ENCODE measurements at places on chromosomes 11 and 22.

- DNase-seq, result no peak
Measured at GRCh38 chr11:2522631-2523255, 77.9 kb downstream of the KCNQ1 start.

DNA sequence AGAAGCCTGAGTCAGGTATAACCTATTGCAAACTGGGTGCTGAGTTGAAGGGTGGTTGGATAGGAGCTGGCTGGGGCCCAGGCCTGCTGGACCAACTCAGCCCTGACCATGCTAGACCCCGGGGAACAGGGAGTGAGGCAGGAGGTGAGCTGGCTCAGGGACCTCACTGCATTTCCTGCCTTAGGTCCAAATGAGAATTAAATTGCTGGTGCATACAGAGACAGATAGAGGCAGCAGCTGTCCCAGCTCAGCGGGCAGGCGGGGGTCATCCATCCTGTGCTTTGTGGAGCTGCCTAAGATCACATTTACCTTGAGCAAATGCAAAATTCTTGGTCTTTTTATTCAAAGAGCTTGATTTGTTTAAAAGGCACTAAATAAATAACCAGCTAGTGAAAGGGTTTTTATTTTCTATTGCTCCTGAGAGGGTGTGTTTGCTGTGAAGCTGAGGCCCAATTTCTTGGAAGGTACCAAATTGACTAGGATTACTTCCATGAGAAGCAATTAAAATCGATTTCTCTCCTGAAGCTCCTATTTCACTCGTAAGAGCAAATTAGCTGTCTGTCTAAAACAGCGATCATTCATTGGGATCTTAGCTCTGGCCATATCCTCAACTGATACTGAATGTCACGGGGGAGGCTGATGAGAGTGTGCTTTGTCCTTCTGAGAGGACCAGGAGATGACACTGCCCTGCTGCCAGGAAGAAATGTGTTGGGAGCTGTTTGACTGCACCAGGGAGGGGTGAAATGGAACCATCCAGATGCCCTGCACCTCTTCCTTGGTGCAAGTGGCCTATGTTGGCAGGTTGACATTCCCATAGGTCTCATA lies 24.9 kb downstream of the USH1C start:
- DNase-seq, result no peak

- DNase-seq, result no peak
Measured at GRCh38 chr11:794766-795633, 3.1 kb downstream of the SLC25A22 start.

DNA sequence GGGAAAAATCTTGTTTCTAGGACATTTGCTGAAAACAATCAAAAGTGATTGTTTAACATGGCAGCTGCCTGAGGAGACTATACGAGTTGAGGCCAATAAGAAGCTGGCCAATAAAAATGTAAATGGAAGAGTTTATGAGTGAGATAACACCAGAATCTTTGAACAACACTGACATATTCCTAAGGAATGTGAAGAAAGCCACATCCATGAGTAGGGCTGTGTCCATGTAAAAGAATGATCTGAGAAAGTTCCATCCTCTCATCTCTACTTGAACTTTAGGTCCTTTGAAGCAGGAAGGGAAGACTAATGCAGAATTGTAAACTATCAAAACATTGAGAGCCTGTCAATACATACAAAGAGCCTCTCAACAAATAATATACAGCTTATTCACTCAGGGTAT lies 6.9 kb upstream of the CHORDC1 start:
- peak; percentile 44 for DNase-seq

DNA sequence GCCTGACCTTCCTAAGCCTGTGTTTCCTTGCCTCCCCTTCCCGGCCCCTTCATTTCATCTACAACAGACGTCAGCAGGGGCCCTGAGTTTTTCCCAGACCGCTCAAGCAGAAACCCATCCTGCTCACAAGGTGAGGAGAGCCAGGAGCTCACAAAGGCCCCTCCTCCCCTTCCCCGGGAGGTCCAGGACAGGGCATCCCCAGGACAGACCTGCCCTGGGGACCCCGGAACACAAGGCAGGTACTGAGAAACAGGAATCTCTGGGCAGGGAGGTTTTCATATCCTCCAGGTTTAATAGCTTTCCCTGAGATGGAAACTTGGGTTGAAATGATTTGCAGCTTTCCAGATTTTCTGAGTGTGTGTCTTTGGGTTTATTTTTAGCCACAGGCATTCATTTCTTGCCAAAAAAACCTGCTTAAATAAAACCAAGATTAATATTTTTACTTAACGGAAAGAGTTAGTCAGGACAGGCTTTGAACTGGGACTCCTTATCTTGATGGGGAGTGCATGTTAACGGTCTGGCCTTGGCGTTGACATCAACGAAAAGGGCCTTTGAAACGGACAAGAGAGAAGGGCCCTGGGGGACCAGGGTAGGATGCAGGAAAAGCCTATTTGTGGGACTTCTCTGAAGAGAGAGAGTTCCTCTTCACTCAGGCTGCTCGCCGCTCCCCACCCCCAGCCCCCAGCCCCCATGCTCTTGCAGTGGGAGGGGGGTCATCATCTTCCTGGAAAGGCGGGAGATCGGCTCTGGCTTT lies 38.5 kb downstream of the TIMP3 start:
- peak; percentile 63 for DNase-seq

GRCh38 chr11:1225386-1226225 lies 2.7 kb downstream of the MUC5B start:
- no peak for DNase-seq

DNA sequence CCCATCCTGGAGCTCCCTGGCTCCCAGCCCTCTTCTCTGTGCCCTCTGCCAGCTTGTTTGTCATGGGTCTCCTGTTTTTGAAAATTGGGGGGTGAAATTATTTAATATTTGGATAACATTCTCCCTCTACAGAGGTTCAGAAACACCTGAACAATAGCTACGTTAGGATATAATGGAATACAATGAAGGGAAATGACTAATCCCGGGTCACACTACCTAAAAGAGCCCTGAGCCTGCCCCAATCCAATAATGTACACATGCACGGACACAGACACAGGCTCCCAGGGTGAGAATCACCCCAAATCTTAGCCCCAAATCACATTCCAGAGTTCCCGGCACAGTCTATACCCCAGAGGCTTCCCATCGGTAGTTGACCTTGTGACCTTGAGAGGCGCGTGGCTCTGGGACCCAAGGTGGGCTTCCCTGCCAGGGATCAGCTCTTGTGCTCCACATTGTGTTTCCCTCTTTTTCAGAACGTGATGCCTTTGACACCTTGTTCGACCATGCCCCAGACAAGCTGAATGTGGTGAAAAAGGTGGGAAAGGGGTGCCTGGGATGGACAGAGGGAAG lies 135.5 kb downstream of the PARVA start:
- no peak for DNase-seq

- DNase-seq, result peak; percentile 97
Measured at GRCh38 chr11:65422633-65423515, at the start of gene NEAT1. Gene NEAT1 (plus strand): TSS chr11:65422798.

GRCh38 chr11:75312346-75312745 lies 39.1 kb downstream of the ARRB1 start:
- no peak for DNase-seq

DNA sequence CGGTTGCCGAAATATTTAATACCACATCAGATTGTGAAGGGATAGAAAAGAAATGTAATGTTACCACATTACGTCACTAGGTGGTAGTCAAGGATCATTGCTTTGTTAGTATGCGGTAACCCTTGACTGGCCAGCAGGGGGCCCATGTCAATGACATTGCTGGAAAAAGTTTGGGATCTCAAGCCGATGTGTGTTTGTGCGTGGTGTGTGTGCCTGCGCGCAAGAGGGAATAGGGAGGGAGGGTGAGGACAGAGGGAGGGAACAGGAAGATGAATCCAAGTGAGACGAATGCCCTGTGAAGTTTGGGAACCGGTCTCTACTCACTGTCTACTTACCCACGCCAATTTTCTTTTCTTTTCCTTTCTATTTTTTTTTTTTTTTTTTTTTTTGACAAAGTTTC lies 10.7 kb upstream of the MRGPRX2 start:
- peak; percentile 90 for DNase-seq

- no peak for DNase-seq
Measured at GRCh38 chr11:65210748-65211147, 29.0 kb downstream of the CAPN1 start.

GRCh38 chr11:134654161-134654915 lies 242.3 kb upstream of the B3GAT1 start:
- no peak for DNase-seq

DNA sequence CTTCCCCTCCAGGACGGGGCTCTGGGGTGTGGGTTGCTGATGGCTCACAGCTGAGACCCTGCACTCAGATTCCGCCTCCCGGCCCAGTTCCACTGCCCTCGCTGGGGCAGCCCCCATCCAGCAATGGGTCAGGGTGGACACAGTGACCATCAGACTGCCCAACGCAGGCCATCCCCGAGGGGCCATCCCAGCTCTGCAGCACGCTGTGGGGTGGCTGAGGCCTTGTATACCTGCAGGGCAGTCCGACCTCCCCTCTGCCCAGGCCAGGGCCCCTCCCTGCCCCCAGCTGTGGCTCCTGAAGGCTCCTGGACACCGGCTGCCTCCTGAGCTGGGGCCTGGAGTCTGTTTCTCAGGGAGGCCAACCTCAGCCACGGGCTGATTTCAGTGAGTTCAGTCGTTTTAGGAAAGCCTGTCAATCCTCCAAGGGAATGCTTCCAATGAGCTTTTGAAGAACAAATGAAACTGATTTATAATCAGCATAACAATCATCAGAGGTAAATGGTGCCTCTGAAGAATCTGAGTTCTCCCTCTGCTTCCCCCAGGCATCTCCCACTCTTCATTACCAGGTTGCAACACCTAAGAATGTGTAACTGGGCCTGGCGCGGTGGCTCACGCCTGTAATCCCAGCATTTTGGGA lies 95.1 kb downstream of the CELSR1 start:
- no peak for DNase-seq

DNA sequence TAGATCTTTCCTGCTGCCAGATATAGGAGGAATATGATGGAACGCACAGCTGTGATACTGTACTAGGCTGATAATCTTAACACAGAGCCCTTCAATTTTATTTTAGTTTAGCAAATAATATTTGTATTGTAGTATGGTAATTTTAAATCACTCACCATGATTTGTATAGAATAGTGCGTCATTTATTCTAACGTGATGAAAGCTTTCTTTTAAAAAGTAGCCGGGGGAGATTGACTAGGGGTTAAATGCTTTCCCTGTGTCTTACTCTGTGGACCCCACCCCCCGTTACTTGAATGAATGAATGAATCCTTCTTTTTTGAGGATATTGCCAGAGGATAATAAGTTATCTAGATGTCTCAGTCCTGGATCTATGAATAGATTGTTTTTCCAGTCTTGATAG lies 72.1 kb downstream of the CECR2 start:
- DNase-seq, result no peak

DNA sequence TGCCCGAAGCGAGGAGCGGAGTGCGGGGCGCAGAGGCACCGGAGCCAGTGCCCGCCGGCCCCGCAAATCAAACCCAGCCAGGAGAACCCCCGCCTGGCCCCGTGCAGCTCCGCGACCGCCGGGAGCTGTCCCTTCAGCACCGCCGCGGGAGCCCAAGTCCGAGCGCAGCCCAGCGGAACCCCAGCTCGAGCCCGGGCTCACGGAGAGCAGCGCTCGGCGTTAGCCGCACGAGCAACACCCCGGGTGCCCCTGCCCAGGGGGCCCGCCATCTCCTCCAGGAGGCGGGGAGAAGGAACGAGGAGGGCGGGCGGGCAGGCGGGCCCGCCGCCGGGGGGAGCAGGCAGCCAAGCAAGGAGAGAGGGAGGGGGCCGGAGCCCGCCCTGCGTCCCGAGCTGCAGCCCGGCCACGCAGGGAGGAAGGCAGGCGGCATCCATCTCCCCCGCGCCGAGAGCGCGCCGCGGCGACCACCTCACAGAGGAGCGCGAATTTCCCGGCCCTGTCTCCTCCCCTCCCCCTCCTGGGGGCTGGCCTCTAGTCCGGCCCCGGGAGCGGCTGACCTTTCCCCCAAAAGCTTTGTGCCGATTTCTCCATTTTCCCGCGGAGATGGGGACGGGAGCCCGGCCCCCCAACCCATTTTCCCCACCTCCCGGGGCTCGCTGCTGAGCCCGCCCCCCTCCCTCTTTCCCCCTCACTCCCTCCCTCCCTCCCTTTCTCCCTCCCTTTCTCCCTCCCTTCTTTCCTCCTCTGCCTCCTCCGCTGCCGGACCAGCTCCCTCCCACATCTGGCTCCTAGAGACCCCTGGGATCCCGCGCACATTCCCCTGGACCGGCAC lies 621 bp downstream of the KCNC1 start:
- DNase-seq, result peak; percentile 74

DNA sequence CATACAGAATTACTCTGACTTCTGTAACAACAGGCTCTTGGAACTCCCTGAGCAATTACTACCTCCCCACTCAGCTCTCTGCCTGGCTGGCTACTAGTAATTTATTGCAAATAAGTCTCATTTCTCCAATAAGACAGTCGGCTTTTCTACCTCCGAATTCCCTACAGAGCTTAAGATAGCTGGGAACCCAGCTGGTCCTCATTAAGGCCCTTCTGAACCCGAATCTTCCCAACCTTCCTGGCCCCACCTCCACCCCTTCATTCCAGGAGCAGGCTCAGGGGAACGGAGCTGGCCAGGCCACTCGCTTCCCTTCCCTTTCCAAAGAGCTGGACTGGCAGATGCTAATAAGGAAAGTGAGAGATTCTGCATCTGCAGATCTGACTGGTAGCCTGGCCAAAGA lies 21.6 kb downstream of the TMPRSS5 start:
- no peak for DNase-seq

GRCh38 chr11:106321601-106322000 lies 244.1 kb downstream of the AASDHPPT start:
- no peak for DNase-seq

DNA sequence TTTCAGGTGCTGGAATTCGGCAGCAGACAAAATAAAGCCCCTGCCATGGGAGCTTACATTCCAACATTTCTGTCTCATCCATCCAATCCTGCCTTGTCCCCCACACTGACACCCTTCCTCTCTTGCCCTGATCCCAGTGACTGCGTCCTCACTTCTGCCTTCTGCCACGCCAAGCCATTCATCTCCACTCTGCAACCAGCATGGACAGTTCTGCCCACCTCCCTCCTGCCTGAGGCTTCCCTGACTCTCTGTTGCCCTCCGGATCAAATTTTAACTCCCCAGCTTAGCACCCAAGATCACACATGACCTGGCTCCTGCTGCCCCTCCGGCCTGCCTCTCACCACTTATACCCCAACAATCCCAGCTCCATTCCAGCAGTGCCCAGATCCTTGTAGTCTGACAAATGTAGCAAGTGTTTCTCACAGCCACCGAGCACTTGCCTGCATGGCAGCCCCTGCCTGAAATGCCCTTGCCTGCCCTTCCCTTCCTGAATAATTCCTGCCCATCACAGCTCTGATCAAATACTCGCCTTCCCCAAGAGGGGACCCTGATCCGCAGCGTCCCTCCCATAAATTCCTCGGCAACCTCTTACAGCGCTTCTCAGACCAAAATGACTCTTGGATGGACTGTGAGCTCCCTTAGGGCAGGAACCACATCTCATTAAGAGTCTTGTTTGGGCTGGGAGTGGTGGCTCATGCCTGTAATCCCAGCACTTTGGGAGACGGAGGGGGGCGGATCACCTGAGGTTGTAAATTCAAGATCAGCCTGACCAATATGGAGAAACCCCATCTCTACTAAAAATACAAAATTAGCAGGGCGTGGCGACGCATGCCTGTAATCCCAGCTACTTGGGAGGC lies 2.3 kb downstream of the ACTN3 start:
- no peak for DNase-seq

- DNase-seq, result no peak
Measured at GRCh38 chr11:85634747-85635146, 6.4 kb downstream of the TMEM126B start.

- peak; percentile 48 for DNase-seq
Measured at GRCh38 chr11:62245271-62245753, 3.3 kb downstream of the SCGB1D2 start.

GRCh38 chr11:86664930-86665329 lies 7.5 kb downstream of the ME3 start:
- DNase-seq, result no peak

GRCh38 chr11:104734998-104735397 lies 163.3 kb downstream of the CASP12 start:
- DNase-seq, result no peak

- DNase-seq, result peak; percentile 41
Measured at GRCh38 chr22:31923136-31923535, 21.2 kb upstream of the YWHAH start.
